ENCODE measurements at places on chromosomes 4 and X.

DNA sequence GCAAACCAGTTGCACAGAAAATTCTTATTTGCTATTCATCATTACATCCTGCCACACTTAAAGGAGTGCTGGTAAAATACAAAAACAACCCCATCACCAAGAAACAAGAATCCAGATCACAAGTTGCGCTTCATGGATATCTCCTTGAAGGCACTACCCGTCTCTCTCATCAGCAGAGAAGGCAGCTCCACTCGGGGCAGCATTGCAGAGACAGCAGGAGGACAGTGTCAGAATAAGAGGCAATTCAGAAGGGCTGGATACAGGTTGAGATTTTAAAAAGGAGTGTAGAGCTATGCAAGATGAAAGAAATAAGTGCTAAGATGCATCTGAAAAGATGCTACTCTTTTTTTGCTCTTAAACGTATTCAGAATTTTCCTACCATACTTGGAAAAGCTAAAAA is 71.4 kb downstream of the LDB2 start:
- DNase-seq = no peak

DNA sequence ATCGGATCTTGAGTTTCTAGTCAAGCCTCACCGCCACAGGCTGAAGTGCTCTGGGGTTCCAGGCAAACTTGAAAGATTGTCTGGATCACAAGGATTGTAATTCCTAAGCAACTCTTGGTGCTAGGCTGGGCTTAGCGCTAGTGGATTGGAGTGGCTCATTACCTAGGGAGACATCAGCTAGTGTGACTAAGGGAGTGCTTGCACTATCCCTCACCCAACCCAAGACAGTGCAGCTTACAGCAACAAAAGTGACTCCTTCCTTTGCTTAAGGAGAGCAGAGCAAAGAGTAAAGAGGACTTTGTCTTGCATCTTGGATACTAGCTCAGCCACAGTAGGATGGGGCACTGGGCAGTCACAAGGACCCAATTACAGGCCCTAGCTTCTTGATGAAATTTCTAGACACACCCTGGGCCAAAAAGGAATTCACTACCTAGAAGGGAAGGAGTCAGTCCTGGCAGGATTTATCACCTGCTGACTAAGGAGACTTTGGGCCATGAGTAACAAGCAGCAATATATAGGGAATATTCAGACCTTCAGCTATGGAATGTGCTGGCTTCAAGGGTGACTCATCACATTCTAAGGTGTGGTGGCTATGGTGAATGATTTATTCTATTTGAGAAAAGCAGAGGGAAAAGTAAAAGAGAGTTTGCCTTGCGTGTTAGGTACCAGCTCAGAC is 1212.4 kb downstream of the PCDH18 start:
- no peak for DNase-seq

- DNase-seq = no peak
These were observed 422.2 kb downstream of the PDHA2 start for GRCh38 chr4:96262057-96262456.

DNA sequence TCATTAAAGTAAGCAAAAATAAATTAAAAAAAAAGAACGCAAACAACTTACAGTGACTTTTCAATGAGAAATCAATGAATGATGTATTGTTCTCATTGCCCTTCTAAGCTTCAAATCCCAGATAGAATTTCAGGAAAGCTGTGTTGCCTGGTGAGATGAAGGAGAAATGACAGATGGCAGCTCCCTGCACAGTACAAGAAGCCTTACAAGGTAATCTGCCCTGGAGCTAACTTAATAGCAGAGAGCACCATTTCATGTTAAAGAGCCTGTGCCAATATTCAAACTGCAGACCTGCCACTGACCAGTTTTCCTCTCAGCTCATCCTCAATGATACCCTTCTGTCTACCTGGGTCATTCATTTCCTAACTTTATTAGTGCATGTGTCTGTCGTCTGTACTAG is 54.0 kb downstream of the GC start:
- DNase-seq = no peak

DNA sequence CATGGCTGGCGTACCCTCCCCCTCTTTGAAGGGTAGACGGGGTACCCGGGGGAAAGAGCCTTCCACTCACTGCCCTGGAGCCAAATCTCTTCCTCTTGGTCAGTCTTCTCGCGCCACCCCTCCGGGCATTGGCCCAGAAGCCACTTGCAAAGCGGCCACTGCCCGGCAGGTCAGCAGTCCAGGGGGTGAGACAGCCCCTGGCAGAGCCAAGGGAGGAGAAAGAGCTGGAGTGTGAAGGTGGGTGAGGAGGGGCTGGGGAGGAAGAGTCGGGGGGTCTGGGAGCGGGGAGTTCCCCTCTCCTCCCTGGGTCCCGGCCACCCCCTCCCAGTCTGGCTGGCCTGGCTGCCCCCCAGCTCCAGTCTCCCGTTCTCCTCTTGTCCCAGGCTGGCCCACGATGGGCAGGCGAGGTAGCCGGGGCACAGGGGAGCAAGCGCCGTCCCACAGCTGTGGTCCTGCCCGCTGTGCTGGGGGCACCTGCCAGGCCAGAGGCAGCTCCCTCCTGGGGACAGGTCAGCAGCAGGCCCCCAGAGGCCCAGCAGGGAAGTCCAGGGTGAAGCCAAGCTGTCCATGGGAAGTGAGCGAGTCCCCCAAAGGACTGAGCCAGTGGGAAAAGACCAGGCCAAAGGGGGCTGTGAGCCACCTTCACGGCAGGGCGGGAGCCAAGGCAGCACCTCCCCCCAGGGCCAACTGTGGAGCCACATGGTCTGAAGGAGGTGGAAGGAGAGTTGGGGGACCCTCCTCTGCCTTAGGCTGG is 21.6 kb upstream of the DUSP9 start:
- no peak for DNase-seq

All from AG09319 (cell line).